ENCODE measurements at places on chromosomes 13 and 19.

- DNase-seq, result no peak
Observed at GRCh38 chr13:43983373-43983772, 103.7 kb downstream of the LACC1 start.

DNA sequence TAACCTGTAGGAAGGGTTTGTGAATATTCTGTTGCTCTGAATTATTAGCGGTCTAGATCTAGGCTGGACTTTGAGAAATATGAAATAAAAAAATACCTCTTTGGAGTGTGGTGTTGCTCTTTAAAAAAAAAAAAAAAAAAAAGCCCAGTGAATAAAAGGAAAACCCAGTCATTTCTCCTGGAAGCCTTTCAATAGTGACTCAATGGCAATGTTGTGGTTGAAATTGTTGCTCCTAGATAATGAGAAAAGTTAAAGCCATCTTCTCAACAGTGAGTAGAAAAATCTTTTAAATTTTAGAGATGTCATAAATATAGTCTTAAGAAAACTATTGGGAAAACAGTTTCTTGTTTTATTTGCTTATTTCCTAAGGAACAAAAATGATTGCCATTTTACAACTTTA lies 135.3 kb downstream of the RFC3 start:
- DNase-seq, result no peak

GRCh38 chr13:95385798-95386197 lies 84.5 kb upstream of the ABCC4 start:
- no peak for DNase-seq

DNA sequence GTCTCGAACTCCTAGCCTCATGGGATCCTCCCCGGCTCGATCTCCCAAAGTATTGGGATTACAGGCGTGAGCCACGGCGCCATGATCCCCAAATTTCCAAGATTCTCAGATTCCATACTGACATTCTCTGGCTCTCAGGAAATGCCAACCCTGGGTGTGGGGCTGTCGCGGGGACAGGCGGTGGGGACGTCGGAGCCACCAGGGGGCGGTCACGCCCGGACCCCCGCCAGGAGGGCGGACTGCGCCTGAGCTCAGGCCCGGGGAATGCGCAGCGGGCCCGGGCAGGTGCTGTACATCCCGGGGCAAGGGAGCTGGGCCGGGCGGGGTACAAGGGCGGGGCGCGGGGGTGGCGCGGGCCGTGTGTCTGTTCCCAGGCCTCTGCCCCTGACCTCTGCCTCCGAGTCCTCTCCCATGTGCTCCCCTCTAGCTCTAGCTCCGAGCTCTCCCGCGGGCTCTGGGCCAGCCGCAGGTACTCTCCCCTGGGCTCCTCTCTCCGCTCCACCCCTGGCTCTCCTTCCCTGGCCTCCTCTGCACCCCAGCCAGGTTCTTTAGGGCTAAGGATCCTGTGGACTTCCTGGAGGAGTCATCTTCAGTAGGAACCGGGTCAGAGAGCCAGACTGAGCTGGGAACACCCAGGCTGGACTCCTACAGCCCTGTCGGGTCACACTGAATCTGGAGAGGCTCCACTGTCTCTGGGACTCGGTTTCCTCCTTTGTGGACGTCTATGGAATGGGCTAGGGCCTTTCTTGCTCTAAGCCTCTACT lies 2.4 kb downstream of the PPP1R13L start:
- DNase-seq, result peak; percentile 33

DNA sequence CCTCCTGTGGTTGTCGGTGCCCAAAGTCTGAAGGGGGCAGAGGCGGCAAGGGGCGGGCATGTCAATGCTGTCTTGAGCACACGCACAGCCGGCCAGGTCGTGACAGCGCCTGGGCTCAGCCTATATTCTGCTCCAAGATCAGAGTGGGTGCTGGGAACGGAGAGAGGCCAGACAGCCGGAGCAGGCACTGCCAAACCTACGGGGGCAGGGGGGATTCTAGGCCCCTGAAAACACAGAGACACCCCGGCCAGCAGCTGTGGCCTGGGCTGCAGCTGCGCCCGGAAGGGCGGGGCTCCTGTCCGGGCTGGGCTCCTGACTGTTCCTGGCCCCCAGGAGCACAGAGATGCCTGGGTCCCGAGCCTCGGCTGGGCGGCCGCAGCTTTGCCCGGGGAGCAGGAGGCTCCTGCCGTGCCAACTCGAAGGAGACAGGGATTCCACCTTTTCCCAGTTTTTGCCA lies 2662.9 kb upstream of the PCDH20 start:
- DNase-seq, result no peak

GRCh38 chr13:25906191-25906661 lies 145.6 kb downstream of the SHISA2 start:
- no peak for DNase-seq

DNA sequence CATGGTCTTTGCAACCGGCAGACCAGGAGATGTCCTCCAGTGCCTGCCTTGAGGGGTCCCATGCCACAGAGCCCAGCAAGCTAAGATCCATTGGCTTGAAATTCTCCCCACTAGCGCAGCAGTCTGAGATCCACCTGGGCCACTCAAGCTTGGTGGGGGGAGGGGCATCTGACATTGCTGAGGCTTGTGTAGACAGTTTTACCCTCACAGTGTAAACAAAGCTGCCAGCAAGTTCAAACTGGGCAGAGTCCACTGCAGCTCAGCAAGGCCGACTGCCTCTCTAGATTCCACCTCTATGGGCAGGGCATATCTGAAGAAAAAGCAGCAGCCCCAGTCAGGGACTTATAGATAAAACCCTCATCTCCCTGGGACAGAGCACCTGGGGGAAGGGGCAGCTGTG lies 32.0 kb upstream of the ITM2B start:
- DNase-seq, result no peak

DNA sequence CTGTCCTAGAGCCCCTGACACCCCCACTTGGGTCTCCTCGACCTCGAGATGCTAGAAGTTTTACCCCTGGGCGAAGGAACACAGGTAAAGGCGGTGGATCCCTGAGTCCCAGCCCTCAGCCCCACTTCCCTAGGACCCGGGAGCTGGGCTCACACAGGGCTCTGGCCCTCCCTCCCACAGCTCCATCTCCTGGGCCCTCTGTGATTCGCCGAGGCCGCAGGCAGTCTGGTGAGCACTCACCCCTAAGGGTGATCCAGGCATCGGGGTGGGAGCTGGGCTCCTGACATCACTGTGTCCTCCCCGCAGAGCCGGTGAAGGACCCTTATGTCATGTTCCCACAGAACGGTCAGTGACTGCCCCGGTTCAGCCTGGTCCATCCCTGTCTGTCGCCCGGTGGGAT lies 8.3 kb downstream of the PLEKHG2 start:
- no peak for DNase-seq

DNA sequence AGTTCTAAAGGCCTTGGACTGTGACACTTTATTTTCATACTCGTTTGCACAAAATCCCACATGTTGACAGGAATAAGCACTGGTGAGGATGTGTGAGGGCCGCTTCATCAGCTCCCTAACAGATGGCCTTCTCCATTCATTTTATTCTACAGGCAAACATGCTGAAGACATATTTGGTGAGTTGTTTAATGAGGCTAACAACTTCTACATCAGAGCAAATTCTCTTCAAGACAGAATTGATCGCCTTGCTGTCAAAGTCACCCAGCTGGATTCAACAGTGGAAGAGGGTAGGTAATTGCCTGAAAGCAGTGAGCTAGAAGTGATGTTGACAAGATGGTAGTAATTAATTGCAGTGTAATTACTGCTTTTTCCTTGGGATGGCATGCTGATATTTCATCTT lies 95.7 kb downstream of the GPR12 start:
- no peak for DNase-seq

DNA sequence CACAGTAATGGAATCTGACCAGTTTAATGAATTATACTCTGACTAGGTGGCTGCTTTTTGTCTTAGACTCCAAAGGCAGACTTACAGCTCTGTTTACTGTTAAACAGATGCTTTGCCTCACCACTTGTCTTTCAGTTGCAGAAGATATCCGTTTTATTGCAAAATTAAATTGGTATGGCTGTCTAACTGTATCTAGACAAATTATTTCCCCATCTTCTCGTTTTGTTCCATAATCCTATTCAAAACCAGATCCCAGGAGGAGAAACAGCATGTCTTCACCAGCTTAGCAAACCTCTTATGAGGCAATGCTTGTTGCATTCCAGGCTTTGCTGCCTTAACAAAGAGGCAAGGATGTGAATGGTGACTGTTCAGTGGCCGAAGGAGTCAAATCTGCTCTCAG lies 215.6 kb downstream of the TDRD3 start:
- DNase-seq, result no peak

DNA sequence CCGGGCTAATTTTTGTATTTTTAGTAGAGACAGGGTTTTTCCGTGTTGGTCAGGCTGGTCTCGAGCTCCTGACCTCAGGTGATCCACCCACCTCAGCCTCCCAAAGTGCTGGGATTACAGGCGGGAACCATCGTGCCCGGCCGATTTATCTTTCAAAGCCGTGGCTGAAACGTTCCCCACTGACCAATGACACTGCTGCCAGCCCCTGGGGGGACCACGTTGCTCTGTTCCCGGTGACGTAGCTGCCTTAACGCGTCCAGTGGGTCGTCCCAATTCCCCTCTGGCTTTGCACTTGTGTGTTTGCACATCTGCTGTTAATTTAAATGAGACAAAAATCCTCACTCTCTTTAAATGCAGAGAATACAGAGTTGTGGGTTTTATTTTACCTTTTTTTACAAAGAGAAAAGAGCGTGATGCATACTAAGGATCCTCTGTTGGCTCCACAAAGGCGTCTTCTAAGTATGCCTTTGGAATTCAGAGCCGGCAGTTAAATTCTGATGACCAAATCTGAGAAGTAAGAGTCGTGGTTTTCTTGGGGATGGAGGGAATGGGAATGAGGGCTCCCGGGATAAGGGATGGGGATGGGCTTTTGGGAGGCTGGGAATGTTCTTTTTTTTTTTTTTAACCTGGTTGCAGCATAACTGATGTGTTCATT lies 18.6 kb upstream of the LMTK3 start:
- no peak for DNase-seq

DNA sequence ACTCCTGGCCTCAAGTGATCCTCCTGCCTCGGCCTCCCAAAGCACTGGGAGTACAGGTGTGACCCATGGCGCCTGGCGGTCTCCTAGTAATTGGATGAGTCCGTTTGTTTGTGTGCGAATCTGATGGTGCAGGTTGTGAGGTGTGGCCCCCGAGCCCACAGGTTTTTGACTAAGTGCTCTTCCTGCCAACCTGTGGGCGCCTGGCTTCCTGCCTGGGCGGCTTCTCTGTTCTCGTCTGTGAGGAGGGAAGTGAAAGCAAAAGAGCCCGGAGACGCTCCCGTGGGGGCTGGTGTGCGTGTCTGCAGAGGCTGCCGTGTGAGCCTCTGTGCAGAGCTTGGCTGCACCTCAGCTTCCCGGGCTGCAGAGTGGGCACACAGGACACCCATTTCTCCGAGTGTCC lies 10.0 kb downstream of the ARHGAP45 start:
- no peak for DNase-seq

DNA sequence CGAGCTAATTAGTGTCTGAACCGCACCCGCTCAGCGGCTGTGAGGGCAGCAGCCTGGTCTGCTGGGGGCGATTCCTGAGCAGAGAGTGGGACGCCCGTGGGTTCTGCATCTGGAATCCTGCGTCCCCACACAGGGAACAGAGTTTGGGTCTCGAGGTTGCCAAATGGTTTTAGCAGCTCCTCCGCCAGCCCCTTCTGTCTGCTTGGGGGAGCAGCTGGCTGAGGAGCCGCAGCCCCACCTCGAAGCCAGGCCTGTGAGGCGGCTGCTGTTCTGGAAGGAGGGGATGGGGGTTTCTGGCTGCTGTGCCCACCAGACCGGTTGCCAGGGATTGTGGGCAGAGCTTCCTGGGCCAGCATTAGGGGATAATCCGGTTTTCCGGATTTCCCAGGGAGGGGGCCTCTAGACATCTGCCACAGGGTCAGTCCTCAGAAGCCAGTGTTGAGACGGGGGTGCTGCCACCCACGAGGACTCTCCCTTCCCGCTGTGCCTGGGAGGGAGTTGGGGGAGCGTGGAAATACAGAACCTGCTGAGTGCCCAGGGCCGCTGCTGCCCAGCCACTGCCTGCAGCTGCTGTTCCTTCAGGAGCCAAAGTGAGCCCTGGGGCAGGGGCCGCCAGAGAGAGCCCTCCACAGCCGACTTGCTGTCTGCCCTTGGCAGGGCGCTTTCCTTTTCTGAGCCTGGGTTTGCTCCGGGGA lies 2.0 kb downstream of the CDC34 start:
- DNase-seq, result no peak
